ENCODE measurements at places on chromosomes 3 and 15.
A peak's percentile ranks its signal among the peaks of the same experiment; 100 is the strongest.

GRCh38 chr3:43246976-43247375, 39.4 kb upstream of the SNRK start:
- no peak for DNase-seq
- H3K27me3 ChIP-seq, result peaks cover 5% of the 10 kb centered on the region
- no peaks in the 10 kb centered on the region for H3K36me3 ChIP-seq
- H3K4me1 ChIP-seq, result peaks cover 39% of the 10 kb centered on the region
- H3K27ac ChIP-seq, result no peak overlapping the region
- H3K4me3 ChIP-seq, result peak overlapping the region; percentile 59

DNA sequence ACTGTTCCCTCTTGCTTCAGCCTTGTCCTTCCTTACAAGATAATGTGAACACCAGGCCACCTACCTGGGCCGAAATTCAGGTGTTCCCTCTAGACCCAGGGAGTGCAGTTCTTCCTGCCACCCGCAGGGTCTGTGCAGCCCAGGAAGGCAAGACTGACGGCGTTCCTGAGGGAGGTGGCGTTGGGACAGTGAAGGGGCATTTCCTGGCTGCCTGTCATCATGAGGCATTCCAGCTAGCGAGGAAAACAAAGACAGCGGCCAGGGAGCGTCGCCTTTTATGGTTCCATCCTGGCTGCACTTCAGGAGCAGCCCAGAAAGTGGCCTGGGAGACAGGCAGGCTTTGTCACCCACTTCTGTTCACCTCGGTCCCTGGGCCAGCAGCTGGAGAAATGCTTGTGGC, 84.8 kb upstream of the WNT5A start:
- peaks cover 5% of the 10 kb centered on the region for H3K27me3 ChIP-seq
- no peaks in the 10 kb centered on the region for H3K36me3 ChIP-seq
- H3K4me3 ChIP-seq, result no peak overlapping the region
- DNase-seq, result no peak
- H3K27ac ChIP-seq, result no peak overlapping the region

DNA sequence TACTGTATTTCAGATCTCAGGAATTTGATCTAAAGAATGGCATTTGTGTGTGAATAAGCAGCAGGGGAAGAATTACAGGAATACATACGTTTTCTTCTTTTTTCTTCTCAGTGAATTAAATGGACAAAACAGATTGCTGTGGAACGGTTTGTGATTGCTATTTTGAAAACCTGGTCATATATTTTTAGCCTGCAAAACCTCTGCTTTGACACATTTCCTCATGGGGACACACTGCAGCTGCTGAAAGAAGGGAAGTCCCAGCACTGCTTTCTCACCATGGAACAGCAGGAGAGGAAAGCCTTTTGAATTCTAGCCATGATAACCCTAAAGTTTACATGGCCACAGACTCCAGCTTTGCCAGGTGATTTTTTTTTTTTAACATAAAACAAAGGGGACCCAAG, 315.0 kb downstream of the OXSM start:
- no peaks in the 10 kb centered on the region for H3K4me1 ChIP-seq
- peaks cover 3% of the 10 kb centered on the region for H3K27me3 ChIP-seq
- DNase-seq, result no peak
- H3K4me3 ChIP-seq, result no peak overlapping the region

- H3K27ac ChIP-seq, result no peak overlapping the region
- peaks cover 6% of the 10 kb centered on the region for H3K4me1 ChIP-seq
- H3K4me3 ChIP-seq, result no peak overlapping the region
- no peak for DNase-seq
- H3K36me3 ChIP-seq, result no peaks in the 10 kb centered on the region
These were observed 197.5 kb upstream of the BCL6 start for GRCh38 chr3:187942658-187943241.

DNA sequence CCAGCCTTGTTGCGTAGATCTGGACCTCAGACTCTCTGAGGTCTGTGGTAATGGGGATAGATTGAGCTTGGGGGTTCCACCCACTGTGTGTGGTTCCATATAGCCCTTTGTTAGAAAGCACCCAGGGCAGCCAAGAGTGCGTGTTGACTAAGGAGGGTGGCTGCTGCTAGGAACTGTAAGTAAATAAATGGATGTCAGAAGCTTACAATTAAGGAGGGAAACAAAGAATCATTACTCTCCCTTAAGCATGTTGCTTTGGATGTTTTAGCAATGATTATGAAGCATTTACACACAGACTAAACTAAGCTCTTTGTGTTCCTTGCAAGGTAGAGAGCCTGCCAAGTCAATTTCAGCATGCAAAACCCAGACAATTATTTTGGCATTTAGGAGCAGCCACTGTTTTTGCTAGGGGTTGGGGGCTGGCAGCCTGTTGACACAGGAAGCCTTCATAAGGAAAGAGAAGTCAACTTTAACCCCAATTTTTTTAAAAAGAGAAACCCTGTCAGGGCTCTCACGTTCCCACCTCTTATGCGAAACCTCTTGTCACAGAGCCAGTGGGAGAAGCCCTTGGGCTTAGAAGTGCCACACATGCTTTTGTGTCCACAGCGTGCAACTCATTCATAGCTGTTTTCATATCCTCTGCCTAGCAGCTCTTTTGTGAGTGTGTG, 127.8 kb downstream of the CMSS1 start:
- no peak overlapping the region for H3K27ac ChIP-seq
- H3K4me1 ChIP-seq, result no peaks in the 10 kb centered on the region
- no peaks in the 10 kb centered on the region for H3K27me3 ChIP-seq
- H3K4me3 ChIP-seq, result no peak overlapping the region

- peaks cover 19% of the 10 kb centered on the region for H3K36me3 ChIP-seq
- H3K4me1 ChIP-seq, result peaks cover 6% of the 10 kb centered on the region
- no peak overlapping the region for H3K4me3 ChIP-seq
- H3K27me3 ChIP-seq, result peaks cover 2% of the 10 kb centered on the region
- DNase-seq, result no peak
- no peak overlapping the region for H3K27ac ChIP-seq
These were observed 83.6 kb downstream of the HMG20A start for GRCh38 chr15:77504306-77504705.

GRCh38 chr15:70473581-70474370, 289.6 kb downstream of the UACA start:
- peak overlapping the region; percentile 81 for H3K27ac ChIP-seq
- H3K4me3 ChIP-seq, result no peak overlapping the region
- H3K4me1 ChIP-seq, result peaks cover 27% of the 10 kb centered on the region
- H3K36me3 ChIP-seq, result no peaks in the 10 kb centered on the region

DNA sequence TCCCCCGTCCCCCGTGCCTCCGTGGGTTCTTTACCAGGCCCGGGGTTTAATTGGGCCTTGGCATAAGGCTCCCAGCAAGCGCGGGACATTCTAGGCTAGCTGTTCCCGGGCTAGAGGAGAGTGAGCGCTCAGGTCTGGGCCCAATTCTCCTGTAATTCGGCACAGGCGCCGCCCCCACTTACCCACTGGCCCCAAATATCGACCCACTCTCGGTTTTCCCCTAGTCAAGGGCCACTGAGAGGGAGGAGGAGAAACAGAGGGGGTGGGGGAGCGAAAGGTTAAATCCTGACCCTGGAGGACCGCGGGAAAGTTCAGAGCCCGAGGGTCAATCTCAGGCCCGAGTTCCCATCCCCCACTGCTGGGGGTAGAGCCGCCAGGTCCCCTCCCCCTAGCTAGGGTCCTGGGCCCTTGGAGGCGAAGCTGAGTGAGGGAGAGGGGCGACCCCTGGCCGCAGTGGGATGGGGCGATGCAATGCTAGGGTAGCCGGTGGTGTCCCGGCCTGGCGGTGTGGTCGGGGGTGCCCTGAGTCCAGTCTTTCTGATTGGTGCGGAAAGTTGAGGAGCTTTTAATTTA, 8.5 kb upstream of the ONECUT1 start:
- peaks cover 11% of the 10 kb centered on the region for H3K4me1 ChIP-seq
- H3K27me3 ChIP-seq, result peaks cover 57% of the 10 kb centered on the region
- H3K36me3 ChIP-seq, result peaks cover 5% of the 10 kb centered on the region
- no peak overlapping the region for H3K27ac ChIP-seq

DNA sequence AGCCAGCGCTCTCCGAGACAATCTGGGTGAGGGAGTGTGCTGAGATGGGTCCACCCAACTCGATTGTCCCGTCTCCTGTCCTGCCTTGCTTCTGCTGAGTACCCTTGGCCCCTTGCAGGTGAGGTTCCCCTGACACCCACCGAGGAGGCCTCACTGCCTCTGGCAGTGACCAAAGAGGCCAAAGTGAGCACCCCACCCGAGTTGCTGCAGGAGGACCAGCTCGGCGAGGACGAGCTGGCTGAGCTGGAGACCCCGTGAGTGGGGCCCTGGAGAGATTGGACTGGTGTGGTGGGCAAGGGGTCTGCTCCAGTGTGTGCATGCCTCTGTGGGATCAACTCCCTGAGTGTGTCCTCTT, 23.6 kb downstream of the NBEAL2 start:
- H3K4me3 ChIP-seq, result no peak overlapping the region
- H3K27ac ChIP-seq, result no peak overlapping the region
- peaks cover 21% of the 10 kb centered on the region for H3K4me1 ChIP-seq
- peaks cover 3% of the 10 kb centered on the region for H3K36me3 ChIP-seq
- H3K27me3 ChIP-seq, result peaks cover 5% of the 10 kb centered on the region

DNA sequence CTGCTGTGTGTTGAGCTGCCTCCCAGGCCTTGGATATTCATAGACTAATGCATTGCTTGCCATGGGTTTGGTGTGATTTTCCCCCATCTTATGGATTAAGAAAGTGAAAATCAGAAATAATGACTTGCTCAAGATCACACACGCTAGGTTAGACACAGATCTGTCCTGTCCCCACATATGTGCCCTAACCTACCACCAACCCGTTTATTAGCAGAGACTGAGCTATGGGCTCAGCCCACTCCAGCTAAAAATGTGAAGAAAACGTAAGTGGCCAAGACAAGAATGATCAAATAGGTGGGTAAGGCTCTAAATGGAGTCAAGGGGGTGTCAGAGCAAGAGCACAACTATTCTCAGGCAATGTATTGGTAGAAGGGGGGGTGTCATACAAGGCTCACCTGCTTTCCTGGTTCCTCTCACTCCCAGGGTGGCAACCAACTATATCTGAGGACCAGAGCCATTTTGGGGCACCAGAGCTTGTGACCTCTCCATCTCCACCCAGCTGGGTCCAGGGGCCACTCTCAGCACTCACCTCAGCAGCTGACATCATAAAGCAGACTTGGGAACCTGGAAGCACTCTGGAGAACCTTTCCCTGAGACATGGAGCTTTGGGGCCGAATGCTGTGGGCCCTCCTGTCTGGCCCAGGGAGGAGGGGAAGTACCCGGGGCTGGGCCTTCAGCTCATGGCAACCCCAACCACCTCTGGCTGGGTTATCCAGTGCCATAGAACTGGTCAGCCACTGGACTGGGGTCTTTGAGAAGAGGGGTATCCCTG, 1.4 kb downstream of the HEMK1 start:
- no peak for DNase-seq
- H3K4me3 ChIP-seq, result peak overlapping the region; percentile 87
- peaks cover 79% of the 10 kb centered on the region for H3K4me1 ChIP-seq
- H3K27me3 ChIP-seq, result peaks cover 4% of the 10 kb centered on the region
- H3K36me3 ChIP-seq, result no peaks in the 10 kb centered on the region

GRCh38 chr3:44416031-44417030, 61.1 kb downstream of the ZNF445 start:
- H3K36me3 ChIP-seq, result no peaks in the 10 kb centered on the region
- H3K27me3 ChIP-seq, result no peaks in the 10 kb centered on the region
- H3K4me1 ChIP-seq, result peaks cover 8% of the 10 kb centered on the region

DNA sequence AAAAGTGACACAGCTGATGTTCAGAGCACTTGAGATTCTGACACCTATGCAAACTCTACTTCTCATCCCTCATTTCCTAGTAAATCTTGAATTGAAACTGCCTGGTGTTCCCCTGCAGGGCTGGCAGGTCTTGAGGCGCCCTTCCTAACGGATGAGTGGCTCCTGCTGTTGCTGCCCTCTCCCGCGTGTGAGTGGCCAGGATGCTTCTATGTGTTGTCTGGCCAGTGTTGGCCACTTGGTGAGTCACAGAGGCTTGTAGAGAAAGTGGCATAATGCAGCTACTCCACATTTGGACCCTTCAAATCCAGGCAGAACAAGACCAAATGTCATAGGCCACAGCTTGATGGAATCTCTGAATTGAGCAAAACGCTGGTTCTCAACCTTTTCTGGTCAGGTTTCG, 63.6 kb downstream of the MOBP start:
- no peak overlapping the region for H3K27ac ChIP-seq
- no peak for DNase-seq
- no peaks in the 10 kb centered on the region for H3K36me3 ChIP-seq

- DNase-seq, result no peak
- peaks cover 7% of the 10 kb centered on the region for H3K4me1 ChIP-seq
- peaks cover 3% of the 10 kb centered on the region for H3K27me3 ChIP-seq
- H3K27ac ChIP-seq, result no peak overlapping the region
These were observed 53.3 kb downstream of the KY start for GRCh38 chr3:134597390-134597970.

DNA sequence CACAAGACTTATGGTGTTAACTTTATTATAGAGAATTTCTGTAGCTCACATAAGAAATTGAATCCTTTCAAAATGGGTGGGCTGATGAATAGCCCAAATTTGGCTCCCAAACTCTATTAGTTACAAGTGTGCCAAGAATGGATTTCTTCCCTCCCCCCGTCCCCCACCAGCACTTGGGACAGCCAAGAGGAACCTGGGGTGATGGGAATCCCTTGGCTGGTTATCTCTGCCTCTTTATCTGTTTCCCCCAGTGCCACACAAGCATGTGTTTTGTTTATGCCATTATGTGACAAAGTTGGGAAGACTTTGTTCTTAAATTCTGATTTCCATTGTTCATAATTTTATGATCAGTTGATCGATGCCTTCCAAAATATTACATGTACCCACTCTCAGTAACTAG, 28.3 kb downstream of the CMSS1 start:
- H3K36me3 ChIP-seq, result no peaks in the 10 kb centered on the region
- no peak overlapping the region for H3K27ac ChIP-seq
- no peaks in the 10 kb centered on the region for H3K4me1 ChIP-seq
- no peak overlapping the region for H3K4me3 ChIP-seq
- no peaks in the 10 kb centered on the region for H3K27me3 ChIP-seq

DNA sequence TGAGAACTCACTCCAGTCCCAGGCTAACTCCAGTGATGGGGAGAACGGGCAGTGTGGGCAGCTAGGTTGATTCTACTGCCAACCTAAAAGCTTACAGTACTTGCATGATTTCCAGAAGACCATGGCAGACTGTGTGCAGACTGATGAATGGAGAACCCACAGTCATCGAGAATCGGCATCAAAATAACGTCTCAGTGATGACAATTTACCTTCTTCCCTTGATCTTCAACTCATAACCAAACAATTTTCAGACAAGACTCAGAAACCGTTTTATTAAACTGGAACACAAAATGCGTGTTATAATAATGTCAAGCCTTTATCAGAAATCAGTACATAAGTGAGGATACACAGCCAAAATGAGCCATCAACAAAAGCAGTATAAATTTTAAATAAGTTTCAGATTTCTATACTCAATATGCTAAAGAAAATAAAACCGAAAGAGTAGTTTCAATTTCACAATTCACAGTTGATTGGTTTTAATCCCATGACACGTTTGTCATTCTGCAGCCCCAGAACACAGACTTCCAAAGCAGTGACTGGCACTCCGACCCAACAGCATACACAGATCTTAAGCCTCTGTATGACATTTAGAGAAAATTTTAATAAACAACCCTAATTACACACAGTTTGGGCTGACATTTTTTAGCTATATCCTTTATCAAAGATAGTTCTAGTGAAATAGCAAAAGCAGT, 54.5 kb downstream of the ZMAT3 start:
- no peaks in the 10 kb centered on the region for H3K27me3 ChIP-seq
- no peak overlapping the region for H3K4me3 ChIP-seq
- H3K4me1 ChIP-seq, result peaks cover 6% of the 10 kb centered on the region
